Sciatic nerve (tissue), 2 donors: ENCODE measurements at places on chromosomes 5 and 9. TPM values are rescaled to one million over a fixed set of nuclear protein-coding genes. Genes with fewer than 3 reads are reported as not detected.

INIP gene
- total RNA-seq: 23.5 TPM

GARIN3 gene
- not detected for total RNA-seq

FCN2 gene
- not detected for total RNA-seq

PCDHA9 gene
- 0.45 TPM for total RNA-seq

OBP2B gene
- not detected for total RNA-seq

AIF1L gene
- 92.1 TPM for total RNA-seq

MEIKIN gene
- not detected for total RNA-seq

FRMPD1 gene
- 0.67 TPM for total RNA-seq

SMIM33 gene
- total RNA-seq: not detected

TMEFF1 gene
- 1.5 TPM for total RNA-seq

HAVCR1 gene
- 1.3 TPM for total RNA-seq

BARX1 gene
- not detected for total RNA-seq

PCDHA3 gene
- total RNA-seq: 0.71 TPM

RGS7BP gene
- total RNA-seq: 0.67 TPM

GNA14 gene
- total RNA-seq: 8.0 TPM

FST gene
- total RNA-seq: 27.6 TPM

ENG gene
- 285 TPM for total RNA-seq

PCDHB7 gene
- total RNA-seq: 5.0 TPM

ZNF483 gene
- total RNA-seq: 20.1 TPM

MEF2C gene
- total RNA-seq: 97.3 TPM

LRSAM1 gene
- 27.0 TPM for total RNA-seq

CCNO gene
- total RNA-seq: 0.22 TPM

SLC22A4 gene
- total RNA-seq: 5.7 TPM

HMGXB3 gene
- 34.6 TPM for total RNA-seq

HMGCS1 gene
- 115 TPM for total RNA-seq

CDC20B gene
- not detected for total RNA-seq

RASGEF1C gene
- 10.3 TPM for total RNA-seq

DRD1 gene
- 0.89 TPM for total RNA-seq

C9orf153 gene
- 0.98 TPM for total RNA-seq

PCDHGA4 gene
- total RNA-seq: 10.6 TPM

GABRA6 gene
- total RNA-seq: not detected

SPATA6L gene
- 4.3 TPM for total RNA-seq

SPINK7 gene
- total RNA-seq: not detected

F12 gene
- 0.49 TPM for total RNA-seq

PTGDS gene
- 1,668 TPM for total RNA-seq
